Amygdala (tissue), 56 donors: ENCODE measurements at places on chromosomes 16 and 17.

DNA sequence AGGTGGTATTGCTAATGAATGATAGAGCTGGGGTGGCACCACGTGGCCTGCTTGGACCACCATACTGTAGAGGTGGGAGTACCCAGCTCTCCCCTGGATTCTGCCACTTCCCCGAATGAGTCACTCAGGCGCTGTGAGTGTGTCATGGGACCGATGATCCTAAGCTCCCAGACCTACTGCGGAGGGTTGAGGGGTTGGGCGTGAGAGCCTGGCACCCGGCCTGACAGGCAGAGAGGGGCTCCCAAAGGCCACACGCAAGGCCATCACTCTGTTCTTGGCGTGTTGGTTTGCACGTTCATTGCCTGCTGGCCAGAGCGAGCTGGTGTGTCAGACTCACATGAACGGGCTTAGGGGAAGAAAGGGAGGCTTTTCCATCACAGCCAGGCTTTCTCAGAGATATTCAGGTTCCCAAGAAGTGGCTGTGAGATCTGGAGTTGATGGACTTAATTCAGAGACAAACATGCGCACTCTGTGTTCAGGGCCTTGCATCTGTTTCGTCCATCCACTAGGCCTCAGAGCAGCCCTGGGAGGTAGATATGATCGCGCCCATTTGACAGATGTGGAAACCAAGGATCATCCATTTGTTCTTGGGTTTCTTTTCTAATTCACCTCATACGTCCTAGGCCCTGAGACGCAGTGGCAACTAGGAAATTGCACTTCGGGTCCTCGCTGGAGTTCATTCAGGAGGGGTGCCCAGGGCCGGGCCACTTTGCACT lies 41.4 kb downstream of the CMIP start:
- no peak for DNase-seq

DNA sequence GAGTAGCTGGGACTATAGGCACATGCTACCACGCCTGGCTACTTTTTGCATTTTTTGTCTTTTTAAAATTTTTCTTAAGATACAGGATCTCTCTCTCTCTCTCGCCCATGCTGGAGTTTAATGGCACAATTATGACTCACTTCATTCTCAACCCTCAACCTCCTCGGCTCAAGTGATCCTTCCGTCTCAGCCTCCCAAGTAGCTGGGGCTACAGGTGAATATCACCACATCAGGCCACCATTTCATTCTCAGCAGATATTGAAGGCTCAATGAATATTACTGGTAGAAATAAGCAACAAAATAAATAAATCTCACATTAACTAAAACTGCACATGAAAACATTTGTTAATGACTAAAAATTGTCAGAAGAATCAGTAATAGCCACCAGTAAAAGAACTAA lies 41.7 kb downstream of the BRIP1 start:
- no peak for DNase-seq

GRCh38 chr16:66353055-66353454 lies 13.4 kb upstream of the CDH5 start:
- DNase-seq = no peak

DNA sequence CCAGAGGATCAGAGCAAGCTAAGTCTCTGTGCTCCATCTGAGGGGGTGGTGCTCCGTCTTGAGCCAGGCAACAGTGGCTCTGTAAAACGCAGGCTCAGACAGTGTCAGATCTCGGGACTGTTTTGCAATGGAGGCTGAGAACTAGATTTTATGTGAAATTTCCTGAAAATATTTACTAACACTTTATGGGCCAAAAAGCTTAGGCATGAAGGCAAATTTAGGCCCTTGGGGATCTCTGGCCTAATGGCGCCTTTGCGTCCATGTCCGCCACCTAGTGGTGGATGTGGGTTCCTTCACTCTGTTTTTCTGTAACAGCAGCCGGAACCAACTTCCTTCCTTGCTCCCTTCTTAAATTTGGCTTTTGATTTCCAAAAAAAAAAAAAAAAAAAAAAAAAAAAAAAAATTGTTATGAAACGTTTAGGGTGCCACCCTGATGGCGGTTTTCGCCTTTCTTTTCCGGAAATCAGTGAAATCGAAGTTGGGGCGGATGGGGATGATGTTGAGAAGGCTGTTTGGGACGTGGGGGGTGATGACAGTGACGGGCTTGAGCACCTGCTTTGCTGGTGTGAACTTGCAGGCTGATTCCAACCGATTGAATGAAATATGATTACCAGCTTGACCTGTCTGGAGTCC lies 14.0 kb upstream of the ELAC2 start:
- DNase-seq = no peak

GRCh38 chr16:86709902-86710601 lies 131.7 kb downstream of the FOXL1 start:
- no peak for DNase-seq

- DNase-seq = peak; percentile 81
These were observed 1.1 kb downstream of the MPP2 start for GRCh38 chr17:43905985-43906852.

- DNase-seq = no peak
These were observed 87.5 kb downstream of the SEC14L1 start for GRCh38 chr17:77228241-77228752.

- DNase-seq = no peak
These were observed 5.3 kb downstream of the DEF8 start for GRCh38 chr16:89953671-89954406.

GRCh38 chr17:56030009-56030624 lies 123.2 kb upstream of the ANKFN1 start:
- no peak for DNase-seq

DNA sequence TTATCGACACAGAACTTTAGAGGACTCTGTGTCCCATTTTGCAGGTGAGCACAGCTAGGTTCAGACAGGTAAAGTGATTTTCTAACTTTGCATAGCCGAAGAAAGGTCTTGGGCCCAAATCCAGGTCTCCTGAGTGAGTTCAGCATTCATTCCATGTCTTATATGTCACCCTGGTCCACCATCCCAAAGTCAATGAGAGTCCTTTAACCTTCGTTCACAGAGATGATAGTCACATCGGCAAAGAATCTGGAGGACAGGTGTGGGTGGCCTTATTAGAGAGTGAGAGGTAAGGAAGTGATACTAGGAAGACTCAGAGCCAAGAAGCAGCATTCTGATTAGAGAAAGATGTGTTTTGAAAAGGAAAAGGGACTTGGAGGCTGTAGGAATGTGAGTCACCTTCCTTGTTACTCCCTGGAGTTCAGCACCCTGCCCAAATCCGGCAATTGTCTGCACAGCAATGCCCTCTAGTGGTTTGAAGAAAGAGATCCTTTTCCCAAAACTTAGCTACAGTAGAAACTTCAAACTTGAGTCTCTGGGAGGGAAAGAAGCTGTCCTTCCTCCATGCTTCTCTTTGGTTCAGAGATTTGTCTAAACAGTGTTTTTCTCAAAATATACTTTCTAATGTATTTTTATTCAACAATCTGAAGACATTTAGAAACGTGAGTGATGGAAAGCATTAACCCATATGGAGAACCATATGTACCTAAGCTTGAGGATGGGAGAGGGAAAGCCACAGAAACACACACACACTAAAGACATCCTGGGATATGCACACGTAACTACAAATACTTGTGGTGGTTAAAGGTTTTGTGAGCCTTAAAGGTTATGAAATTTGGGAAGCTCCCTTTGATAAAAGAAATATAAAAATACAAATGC lies 96.4 kb upstream of the SHISA6 start:
- peak; percentile 8 for DNase-seq
